ENCODE measurements at places on chromosomes 2 and 18.
A peak's percentile ranks its signal among the peaks of the same experiment; 100 is the strongest.

DNA sequence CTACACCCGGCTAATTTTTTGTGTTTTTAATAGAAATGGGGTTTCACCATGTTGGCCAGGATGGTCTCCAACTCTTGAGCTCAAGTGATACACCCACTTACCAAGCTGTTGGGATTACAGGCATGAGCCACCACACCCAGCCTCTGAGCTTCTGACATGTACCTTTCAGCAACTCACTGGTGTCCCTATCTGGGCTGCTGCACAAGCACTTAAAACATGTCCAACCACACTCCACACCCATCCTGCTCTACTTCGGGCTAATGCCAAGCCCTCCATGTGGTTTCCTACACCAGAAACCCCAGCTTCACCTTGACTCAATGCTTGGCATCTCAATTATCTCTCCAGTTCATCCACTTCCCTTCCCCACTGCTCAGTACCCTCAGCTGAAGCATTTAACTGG, 22.4 kb upstream of the ARMC9 start:
- no peak for DNase-seq

- no peak for DNase-seq
These were observed 194.1 kb downstream of the SMAD7 start for GRCh38 chr18:48756511-48757226.

- DNase-seq, result no peak
These were observed 34.3 kb upstream of the CD226 start for GRCh38 chr18:69981948-69982347.

GRCh38 chr2:157800838-157801495, 75.2 kb downstream of the ACVR1 start:
- no peak for DNase-seq

GRCh38 chr2:129902731-129903585, 76.5 kb upstream of the RAB6C start:
- no peak for DNase-seq

DNA sequence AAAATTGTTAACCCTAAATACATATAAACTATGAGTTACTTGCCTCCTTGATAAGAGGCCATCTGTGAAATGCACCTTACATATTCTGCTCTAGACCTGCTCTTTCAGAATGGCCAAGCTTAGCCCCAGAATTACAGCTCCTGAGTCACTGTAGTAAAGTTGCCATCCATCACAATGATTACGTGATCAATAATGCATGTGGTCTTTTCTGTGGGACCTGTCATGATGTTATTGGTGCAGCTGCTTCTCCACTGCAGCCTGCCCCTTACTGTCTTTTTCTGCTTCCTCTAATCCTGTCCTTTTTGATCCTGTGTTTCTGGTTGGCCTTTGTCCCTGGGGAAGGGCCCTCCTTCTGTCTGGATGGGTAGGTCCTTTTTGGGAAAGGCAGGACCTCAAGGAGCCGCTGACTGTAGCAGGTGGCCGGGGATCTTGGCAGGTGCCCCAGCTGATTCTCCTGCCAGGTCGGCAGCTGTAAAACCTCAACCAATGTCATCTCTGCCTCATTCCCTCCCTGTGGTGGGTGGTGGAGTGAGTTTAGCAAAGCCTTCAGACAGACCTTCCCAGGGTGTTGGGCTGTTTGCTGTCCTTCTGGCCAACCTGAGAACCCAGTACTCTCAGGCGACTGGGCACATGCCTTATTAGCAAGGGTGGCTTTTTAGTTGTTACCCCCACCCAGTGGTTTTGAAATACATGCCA, 126.2 kb upstream of the EML6 start:
- DNase-seq, result peak; percentile 84

- DNase-seq, result no peak
These were observed 27.2 kb downstream of the CHST10 start for GRCh38 chr2:100390001-100390940.

DNA sequence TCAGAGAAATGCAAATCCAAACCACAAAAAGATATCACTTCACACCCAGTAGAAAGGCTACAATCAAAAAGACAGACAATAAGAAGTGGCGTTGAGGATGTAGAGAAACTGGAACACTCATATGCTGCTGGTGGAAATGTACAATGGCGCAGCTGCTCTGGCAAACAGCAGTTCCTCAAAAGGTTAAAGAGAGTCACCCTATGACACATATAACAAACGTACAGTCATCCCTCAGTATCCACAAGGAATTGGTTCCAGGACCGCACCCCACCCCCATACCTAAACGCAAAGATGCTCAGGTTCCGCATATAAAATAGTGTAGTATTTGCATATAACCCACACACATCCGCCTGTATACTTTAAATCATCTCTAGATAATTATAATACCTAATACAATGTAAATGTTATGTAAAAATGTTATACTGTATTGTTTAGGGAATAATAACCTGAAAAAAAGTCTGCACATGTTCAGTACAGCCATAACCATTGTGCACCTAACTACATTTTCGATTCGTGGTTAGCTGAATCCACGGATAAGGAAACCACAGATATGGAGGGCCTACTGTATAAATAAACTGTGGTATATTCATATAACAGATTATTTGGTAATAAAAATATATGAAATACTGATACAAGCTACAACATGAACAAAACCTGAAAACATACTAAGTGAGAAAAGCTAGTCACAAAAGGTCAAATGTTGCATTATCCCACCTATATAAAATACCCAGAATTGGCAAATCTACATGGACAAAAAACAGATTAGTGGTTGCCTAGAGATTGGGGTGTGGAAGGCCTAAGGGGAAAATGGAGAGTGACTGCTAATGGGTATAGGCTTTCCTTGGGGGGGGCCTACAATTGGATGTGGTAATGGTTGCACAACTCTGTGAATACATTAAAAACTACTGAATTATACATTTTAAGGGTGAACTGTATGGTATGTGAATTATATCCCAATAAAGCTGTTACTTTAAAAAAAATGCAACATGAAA, 37.5 kb downstream of the UXS1 start:
- DNase-seq, result no peak

GRCh38 chr2:107462181-107462580, 364.5 kb upstream of the RGPD4 start:
- peak; percentile 98 for DNase-seq

DNA sequence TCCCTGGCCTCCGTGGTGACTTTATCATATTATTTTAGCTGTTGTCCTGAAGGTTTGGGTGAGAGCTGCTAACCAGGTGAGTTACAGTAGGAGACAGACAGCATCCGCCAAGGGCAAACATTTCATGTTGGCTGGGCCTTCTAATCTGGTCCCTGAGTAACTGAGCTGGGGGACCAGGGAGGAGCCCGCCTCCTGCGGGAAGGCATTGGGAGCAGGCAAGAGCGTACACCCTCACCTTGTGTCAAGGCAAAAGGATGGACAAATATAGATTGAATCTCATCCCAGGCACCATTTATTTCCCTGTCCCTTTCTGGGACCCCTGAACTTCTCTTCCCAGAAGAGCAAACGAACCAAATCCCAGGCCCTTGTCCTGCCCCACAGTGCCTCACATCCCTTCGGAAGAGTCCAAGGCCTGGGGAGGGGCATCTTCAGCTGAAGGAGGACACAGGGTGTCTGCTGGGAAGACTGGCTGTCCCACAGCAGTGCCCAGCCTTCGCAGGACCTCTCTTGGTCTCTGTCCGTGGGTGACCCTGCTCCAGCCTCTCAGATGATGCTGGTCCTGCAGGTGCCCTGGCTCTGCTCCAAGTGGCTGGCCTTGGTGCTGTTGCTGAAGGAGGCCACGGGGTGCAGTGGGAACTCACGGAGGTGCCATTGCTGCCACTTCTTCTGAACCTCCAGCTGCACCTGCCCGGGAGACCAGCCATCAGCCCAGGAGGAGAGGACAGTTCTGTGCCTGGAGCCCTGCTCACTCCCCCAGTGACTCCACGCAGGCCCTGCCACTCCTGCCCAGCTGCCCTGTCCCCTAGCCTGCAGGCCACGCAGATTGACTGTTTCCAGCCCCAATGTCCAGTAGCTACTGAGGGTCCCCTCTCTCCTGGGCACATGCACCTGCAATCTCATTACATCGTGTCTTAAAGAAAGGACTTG, 8.2 kb downstream of the TMEM37 start:
- DNase-seq, result no peak

DNA sequence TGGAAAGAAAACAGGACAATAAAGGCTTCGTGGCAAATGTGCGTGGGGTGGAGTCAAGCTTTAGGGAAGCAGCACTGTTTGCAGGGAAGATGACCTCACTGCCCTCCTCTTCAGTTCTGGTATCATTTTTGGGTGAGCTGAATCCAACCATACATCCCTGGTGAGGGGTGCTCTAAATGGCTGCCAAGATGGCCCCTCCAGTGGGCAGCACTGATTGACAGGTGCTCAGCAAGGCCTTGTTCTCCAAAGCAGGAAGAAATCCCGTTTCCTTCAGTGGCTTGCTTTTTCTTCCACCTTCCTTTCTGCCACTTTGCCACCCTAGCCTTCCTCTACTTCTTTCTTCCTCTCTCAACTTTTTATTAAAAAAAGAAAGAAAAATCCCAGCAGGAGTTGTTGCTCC, 132.8 kb upstream of the SP5 start:
- DNase-seq, result no peak

DNA sequence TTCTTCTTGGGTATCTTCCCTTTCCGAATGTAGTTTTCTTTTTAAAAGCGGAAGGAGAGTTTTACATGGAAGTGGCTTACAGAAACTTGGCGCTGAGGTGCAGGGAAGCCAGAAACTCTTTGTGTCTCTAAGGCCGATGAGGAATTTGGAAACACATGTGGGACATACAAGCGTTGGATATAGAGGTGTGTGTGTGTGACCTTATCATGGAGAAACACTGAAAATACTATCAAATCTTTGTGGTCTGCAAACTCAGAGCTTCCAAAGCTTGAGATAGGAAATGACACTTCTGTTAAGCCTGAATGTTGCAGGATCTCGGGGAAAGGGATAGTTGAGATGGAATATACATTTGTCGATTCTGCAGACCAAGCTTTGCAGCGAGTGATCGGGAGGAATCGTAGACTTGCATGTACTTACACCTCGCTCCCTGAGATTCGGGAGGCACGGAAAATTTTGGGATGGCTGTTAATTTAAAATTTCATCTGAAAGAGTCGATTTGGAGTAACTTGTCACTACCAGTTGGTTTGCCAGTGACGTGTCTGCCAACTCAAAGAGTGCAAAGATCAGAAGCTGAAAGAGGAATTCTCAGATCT, 1.0 kb downstream of the NAB1 start:
- peak; percentile 58 for DNase-seq

GRCh38 chr2:44549099-44549471, 187.3 kb downstream of the CAMKMT start:
- DNase-seq, result no peak

- no peak for DNase-seq
These were observed 29.0 kb downstream of the PSME4 start for GRCh38 chr2:53941749-53942148.

DNA sequence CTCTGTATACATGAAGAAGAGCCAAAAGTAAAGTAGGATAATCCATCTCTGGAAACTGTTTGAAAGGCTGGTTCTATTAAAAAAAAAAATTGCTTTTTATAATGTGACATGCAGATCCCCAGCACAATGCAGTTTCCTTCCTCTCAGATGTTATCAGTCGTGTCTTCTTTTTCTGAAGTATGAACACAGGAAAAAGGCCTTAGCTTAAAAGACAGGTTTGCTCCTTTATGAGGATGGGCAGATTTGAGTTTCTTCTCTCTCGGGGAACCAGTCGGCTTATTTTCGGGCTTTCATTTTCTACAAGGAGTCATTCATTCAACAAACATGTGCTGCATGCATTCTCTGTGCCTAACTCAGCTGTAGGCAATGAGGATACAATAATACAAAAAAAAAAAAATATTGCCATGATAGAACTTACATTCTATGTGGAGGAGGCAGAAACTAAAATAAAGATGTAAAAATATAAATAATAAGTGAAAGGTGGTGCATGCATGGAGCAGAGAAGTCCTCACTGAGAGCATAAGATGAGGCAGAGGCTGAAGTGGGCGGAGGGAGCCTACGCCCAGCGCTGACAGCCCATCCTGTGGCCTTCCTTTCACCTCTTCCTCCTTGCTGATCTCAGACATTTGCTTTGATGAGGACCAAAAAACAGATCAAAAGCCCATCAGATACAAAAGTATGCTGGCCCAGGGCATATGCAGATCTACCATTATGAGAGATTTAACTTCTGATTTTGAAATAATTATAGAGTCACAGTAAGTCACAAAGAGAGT, at the start of gene CD226:
Gene CD226 (minus strand): TSS at position 513 of the 773 bp plus-strand sequence. CDS start 467 bp downstream, at position 46.
- no peak for DNase-seq

DNA sequence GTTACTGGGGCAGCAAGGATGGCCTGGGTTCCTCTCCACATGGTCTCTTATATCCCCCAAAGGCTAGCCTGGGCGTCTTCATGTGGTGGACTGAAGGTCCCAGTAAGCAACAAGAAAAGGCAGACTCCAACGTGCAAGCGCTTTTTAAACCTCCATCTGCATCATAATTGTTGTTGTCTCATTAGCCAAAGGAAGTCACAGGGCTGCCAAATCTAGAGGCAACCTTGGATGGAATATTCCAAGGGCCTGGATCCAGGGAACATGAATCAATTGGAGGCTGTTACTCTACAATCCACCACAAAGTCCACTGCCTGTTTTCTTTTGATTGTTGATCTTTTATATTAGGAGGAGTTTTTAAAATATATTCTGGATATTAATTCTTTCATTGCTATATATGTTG, 118.8 kb downstream of the SH3RF3 start:
- DNase-seq, result no peak

DNA sequence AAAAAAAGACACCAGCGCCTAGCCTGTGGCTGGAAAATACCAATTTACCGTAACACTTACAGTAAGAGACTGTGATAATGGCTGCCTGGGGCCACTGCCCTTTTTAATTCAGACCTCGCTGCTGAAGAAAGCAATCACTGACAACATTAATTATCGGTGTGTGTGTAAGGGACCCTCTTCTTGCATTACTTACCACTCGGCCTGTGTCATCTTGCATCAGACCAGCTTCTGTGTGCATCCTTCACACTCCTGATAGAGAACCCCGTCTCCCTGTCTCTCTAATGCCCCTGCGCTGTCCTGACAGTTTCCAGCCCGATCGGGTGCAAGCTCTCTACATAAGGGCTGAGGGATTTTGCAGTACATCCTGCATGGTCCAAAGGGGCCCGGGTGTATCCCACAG, 124.4 kb downstream of the ZNF516 start:
- no peak for DNase-seq

DNA sequence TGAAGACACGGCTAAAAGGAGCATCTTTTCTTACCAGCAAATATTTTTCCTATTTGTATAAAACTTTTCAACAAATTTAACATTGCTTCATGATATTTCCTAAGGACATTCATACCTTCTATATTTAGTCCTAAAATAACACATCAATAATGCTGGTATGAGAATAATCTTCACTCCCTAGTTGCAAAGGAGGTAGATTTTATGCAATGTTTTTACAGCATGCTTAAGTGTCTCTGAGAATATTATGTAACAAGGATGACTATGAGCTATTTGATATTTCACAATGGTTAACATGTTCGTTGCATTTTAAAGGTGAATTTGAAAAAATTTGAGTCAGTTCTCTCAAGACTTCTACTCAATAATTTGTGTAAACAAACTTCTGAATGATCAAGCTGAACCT, 506.7 kb downstream of the NUP35 start:
- no peak for DNase-seq

DNA sequence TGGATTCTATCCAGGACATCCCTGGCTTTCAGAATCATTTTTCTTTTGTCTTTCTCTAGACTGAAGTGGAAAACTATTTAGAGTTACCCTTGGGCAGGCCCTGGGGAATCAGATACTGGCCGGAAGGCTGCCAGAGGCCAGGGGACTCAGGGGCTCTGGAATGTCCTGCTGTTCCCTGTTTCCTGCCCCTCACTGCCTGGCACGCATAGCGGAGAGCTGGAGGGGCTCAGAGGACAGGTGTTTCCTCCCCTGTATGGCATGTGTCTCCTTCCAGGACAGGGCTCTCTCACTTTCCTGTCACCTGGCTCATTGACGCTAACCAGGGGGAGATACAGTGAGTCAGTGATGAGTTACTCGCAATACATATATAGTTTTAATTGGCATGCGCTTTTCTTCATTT, 38.8 kb downstream of the DYSF start:
- DNase-seq, result no peak

Measured in NCI-H2171 treated with DMSO at 0.1 percent for 48 hours (cell line).